ENCODE measurements at places on chromosomes 1 and 21.

GRCh38 chr1:93313026-93313425 lies 32.7 kb upstream of the DR1 start:
- no peak for DNase-seq

- no peak for DNase-seq
Observed at GRCh38 chr1:207844371-207844770, 66.6 kb downstream of the CD34 start.

GRCh38 chr1:178341261-178341956 lies 155.4 kb downstream of the CLEC20A start:
- DNase-seq: no peak

DNA sequence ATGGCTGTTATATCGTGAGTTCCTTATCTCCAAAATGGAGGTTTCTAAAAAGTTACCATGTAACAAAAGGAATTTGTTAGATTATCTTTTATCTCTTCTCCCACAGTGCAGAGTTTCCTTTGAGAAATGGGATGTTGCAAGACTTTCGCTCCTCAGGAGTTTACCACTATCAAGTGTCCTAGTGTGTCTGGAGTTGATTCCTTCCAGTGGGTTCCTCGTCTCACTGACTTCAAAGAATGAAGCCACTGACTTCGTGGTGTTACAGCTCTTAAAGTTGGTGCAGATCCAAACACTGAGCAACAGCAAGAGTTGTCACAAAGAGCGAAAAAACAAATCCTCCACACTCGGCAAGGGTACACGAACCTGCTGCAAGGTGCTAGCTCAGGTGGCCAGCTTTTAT lies 37.0 kb downstream of the SPAG17 start:
- no peak for DNase-seq

DNA sequence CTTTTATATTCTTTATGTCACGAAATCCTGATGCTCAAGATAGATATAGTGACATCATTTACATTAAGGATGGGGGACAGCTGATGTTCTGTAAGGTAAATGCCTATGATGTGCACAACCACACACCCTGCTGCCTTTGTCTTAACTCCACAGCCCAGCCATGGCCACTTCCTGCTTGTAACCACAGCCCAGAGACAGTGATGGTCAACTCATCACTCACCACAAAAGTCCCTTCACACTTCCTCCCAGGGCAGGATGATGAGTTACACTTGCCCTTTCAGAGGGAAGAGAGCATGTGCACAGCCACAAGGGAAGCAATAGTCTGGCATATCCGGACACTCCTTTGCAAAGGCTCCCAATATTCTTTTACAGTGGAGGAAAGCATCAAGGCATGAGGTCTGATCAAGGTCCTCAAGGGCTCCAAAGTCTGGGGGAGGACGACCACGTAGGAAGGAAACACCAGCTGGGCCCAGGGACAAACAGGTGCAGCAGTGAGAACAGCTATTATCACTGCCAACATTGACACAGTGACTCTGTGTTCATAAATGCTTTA lies 53.8 kb downstream of the PLPP3 start:
- DNase-seq: no peak
